ENCODE measurements at places on chromosomes 12 and 14. TPM values are rescaled to one million over a fixed set of nuclear protein-coding genes. Genes with fewer than 3 reads are reported as not detected.

DNA sequence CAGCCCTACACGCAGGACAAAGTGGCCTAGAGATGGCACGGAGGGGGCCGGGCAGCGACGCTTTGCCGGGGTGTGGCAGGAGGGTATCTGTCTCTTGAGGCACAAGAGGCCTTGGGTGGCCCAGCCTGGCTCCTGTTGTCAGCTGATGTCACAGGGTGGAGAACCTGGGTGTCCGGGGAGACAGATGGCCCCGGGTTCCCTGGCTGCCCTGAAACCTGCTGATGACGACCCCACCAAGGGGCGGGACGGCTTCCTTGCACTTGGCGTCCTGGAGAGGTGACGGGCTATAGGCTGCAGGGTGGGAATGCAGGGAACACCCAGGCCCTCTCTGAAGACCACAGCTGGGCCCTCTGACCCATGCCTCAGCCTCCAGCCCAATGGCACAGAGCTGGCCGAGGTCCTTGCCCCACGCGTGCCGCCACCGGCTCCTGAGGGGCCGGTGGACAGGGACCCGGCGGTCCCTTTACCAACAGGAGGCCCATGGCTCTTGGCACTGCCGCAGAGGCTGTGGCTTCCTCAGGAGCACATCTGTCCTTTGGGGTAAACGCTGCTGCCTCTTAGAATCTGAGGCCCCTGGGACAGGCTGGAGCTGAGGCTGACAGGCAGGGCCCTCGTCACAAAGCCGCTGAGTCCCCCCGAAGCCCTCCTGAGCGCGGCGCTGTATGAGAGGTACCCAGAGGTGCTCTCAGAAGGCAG, 16.4 kb downstream of the TRMT61A start:
- DNase-seq: no peak
- peaks cover 46% of the 10 kb centered on the region for H3K4me1 ChIP-seq
- H3K4me3 ChIP-seq: no peak overlapping the region
- H3K36me3 ChIP-seq: no peaks in the 10 kb centered on the region

GRCh38 chr14:87883750-87884149, 109.2 kb downstream of the GALC start:
- no peak overlapping the region for H3K27ac ChIP-seq
- no peak for DNase-seq
- no peaks in the 10 kb centered on the region for H3K36me3 ChIP-seq
- no peak overlapping the region for H3K4me3 ChIP-seq

- H3K27me3 ChIP-seq: no peaks in the 10 kb centered on the region
- H3K4me3 ChIP-seq: no peak overlapping the region
- DNase-seq: no peak
- H3K36me3 ChIP-seq: no peaks in the 10 kb centered on the region
- no peak overlapping the region for H3K27ac ChIP-seq
These were observed 1206.0 kb upstream of the FLRT2 start for GRCh38 chr14:84323978-84324377.

GRCh38 chr12:62882696-62883095, 52.3 kb downstream of the PPM1H start:
- DNase-seq: no peak
- no peak overlapping the region for H3K4me3 ChIP-seq
- no peaks in the 10 kb centered on the region for H3K27me3 ChIP-seq
- H3K36me3 ChIP-seq: no peaks in the 10 kb centered on the region
- no peak overlapping the region for H3K27ac ChIP-seq

- no peak overlapping the region for H3K4me3 ChIP-seq
- H3K27ac ChIP-seq: no peak overlapping the region
- no peaks in the 10 kb centered on the region for H3K36me3 ChIP-seq
These were observed 24.3 kb upstream of the TMEM106C start for GRCh38 chr12:47939009-47939601.

DNA sequence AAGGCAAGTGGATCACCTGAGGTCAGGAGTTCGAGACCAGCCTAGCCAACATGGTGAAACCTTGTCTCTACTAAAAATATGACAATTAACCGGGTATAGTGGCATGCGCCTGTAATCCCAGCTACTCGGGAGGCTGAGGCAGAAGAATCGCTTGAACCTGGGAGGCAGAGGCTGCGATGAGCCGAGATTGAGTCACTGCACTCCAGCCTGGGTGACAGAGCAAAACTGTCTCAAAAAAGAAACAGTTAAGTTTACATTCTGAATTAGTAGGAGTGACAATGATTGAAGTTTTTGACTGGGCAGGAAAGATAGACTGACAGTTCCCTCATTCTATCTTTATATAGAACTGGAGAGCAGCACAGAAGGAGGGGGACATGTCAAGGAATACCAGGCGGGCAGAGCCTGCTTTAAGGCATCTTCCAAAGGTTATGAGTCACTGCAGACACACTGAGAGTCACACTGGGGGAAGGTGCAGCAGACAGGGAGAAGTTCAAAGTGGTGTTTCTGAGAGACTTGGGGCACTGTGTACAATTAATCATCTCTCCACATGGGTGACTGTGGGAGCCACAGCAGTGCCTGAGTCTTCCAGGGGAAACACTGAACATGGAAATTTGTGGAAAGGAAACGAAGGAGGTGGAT, 42.8 kb upstream of the RNASE3 start:
- H3K4me1 ChIP-seq: no peaks in the 10 kb centered on the region
- H3K27ac ChIP-seq: peak overlapping the region; percentile 67
- H3K36me3 ChIP-seq: no peaks in the 10 kb centered on the region
- H3K27me3 ChIP-seq: no peaks in the 10 kb centered on the region

GRCh38 chr12:104588047-104588920, 131.5 kb downstream of the CHST11 start:
- no peaks in the 10 kb centered on the region for H3K36me3 ChIP-seq
- H3K27me3 ChIP-seq: no peaks in the 10 kb centered on the region
- no peak for DNase-seq
- no peak overlapping the region for H3K4me3 ChIP-seq
- no peaks in the 10 kb centered on the region for H3K4me1 ChIP-seq

GRCh38 chr14:35147186-35147585, 24.8 kb downstream of the PRORP start:
- no peak overlapping the region for H3K27ac ChIP-seq
- no peaks in the 10 kb centered on the region for H3K36me3 ChIP-seq
- no peak for DNase-seq
- H3K4me1 ChIP-seq: no peaks in the 10 kb centered on the region

GRCh38 chr14:70722418-70722817, 80.7 kb downstream of the TTC9 start:
- H3K27ac ChIP-seq: no peak overlapping the region
- no peaks in the 10 kb centered on the region for H3K4me1 ChIP-seq
- H3K36me3 ChIP-seq: no peaks in the 10 kb centered on the region
- no peak for DNase-seq
- H3K27me3 ChIP-seq: no peaks in the 10 kb centered on the region

DNA sequence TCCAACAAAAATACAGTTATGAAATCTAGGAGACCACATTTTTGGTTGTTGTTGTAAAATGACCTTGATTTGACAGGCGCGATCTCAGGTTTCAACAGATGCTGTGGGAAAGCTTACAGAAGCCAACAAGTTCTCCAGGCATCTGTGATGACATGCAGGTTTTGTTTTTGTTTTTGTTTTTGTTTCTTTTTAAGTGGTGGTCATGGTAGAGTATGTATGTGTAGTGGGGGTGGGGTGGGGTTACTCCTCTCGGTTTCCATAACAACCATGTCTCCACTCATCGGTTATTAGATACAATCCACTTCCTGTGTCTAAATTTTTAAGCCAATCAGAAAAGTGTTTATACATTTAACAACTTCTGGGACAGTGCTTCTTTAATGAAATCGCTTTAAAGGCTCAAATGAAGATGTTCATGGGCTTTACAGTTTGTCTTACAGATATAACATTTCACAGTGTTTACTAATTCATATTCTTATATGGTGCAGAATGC, 199.9 kb upstream of the FOXN3 start:
- no peak overlapping the region for H3K27ac ChIP-seq
- no peaks in the 10 kb centered on the region for H3K4me1 ChIP-seq
- H3K27me3 ChIP-seq: no peaks in the 10 kb centered on the region
- no peak for DNase-seq

DNA sequence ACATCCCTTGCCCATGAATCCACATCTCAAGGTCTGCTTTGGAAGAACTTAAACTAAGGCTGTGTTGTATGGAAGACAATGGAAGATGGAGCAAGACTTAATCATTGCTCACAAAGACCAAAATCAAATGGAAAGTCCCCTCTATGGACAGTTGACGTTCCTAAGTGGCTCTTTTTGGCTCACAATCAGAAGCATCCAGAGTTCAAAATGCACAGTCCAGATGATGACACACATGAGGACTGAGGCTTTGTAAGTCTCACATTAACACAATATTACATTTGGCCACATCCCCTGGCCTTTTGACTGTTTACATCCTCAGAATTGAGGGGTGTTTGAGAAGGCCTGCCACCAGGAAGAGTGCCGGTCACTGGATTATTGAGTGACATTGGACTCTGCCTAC, 122.3 kb upstream of the CPM start:
- no peaks in the 10 kb centered on the region for H3K36me3 ChIP-seq
- no peak overlapping the region for H3K4me3 ChIP-seq
- H3K4me1 ChIP-seq: no peaks in the 10 kb centered on the region
- no peak for DNase-seq
- H3K27me3 ChIP-seq: no peaks in the 10 kb centered on the region
- no peak overlapping the region for H3K27ac ChIP-seq

GRCh38 chr12:2385529-2385928, 332.7 kb downstream of the CACNA1C start:
- H3K27me3 ChIP-seq: no peaks in the 10 kb centered on the region
- no peaks in the 10 kb centered on the region for H3K36me3 ChIP-seq
- no peaks in the 10 kb centered on the region for H3K4me1 ChIP-seq

DNA sequence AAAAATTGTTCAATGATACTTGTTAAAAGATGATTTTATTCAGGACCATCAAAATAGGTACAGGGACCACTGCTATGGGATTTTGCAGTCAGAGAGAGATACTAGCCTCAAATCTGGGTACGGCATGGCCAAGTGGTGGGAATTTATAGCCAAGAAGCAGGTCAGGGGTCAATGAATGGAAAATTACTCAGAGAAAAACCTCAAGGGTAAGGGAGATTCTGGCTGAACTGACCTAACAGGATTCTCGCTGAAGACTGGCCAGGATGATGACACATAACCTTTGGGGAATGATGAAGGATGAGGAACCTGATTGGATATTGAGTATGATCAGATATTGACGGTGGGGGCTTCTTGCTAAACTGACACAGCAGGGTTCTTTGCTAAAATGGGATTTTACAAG, 32.7 kb downstream of the DEPDC4 start:
- no peak for DNase-seq
- H3K36me3 ChIP-seq: no peaks in the 10 kb centered on the region
- H3K4me3 ChIP-seq: no peak overlapping the region
- H3K4me1 ChIP-seq: no peaks in the 10 kb centered on the region
- no peaks in the 10 kb centered on the region for H3K27me3 ChIP-seq
- peak overlapping the region; percentile 23 for H3K27ac ChIP-seq

DNA sequence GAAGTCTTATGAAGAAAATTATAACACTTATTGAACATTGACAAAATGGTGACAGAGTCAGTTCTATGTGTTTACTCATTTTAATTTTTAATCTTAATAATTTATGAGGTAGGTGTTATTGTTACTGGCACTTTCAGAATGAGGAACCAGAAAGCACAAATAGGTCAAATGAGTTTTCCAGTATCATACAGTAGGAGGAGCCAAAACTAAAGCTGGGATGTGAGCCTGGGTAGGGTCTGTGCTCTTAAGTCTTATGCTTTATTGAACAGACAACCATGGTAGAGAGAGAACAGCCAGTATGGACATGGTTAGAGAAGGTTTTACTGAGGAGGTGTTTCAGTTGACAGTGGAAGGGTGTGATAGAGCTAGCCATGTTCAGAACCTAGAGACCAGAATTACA, 775.7 kb downstream of the TMTC2 start:
- H3K4me3 ChIP-seq: no peak overlapping the region
- H3K36me3 ChIP-seq: no peaks in the 10 kb centered on the region
- no peaks in the 10 kb centered on the region for H3K4me1 ChIP-seq
- no peak for DNase-seq
- H3K27ac ChIP-seq: no peak overlapping the region

DNA sequence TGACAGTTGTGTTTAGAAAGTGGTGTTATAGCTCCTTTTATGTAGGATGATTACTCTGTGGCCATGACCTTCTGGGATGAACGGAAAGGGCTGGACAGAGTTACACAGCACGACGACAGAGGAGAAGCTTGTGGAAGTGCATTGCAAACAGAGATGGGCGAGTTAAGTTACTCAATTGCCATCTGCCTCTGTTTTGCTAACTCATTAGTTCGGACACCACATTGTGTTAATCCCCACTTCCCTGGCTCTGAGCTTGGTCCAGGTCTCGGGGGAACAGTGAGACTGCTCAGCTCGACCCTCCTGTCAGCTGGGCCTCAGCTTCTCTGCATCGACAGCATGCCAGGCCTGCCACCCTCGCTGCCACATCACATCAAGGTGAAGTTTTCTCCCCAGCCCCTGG, 408.0 kb downstream of the ZFP36L1 start:
- H3K4me3 ChIP-seq: no peak overlapping the region
- no peak for DNase-seq
- H3K27ac ChIP-seq: peak overlapping the region; percentile 80
- no peaks in the 10 kb centered on the region for H3K36me3 ChIP-seq
- no peaks in the 10 kb centered on the region for H3K27me3 ChIP-seq

GRCh38 chr14:93175492-93175891, 9.2 kb downstream of the MOAP1 start:
- no peaks in the 10 kb centered on the region for H3K27me3 ChIP-seq
- no peaks in the 10 kb centered on the region for H3K36me3 ChIP-seq
- H3K4me3 ChIP-seq: no peak overlapping the region
- no peaks in the 10 kb centered on the region for H3K4me1 ChIP-seq

GRCh38 chr12:26152507-26153102, 27.8 kb upstream of the BHLHE41 start:
- H3K4me1 ChIP-seq: no peaks in the 10 kb centered on the region
- no peak overlapping the region for H3K4me3 ChIP-seq
- H3K27me3 ChIP-seq: no peaks in the 10 kb centered on the region
- no peak for DNase-seq

- no peaks in the 10 kb centered on the region for H3K27me3 ChIP-seq
- no peaks in the 10 kb centered on the region for H3K36me3 ChIP-seq
- H3K4me3 ChIP-seq: no peak overlapping the region
- H3K4me1 ChIP-seq: no peaks in the 10 kb centered on the region
These were observed 81.6 kb downstream of the ADGRD1 start for GRCh38 chr12:131035245-131035681.

AMN gene
- 0.88 TPM for total RNA-seq

FLRT2 gene
- total RNA-seq: 5.2 TPM

TMPO gene
- 67.8 TPM for total RNA-seq

CMTM5 gene
- total RNA-seq: 0.64 TPM

TMTC1 gene
- total RNA-seq: 87.2 TPM

IFNG-AS1 gene
- not detected for total RNA-seq

PRIMA1 gene
- 0.98 TPM for total RNA-seq

GLIPR1L2 gene
- 6.3 TPM for total RNA-seq

CLEC14A gene
- total RNA-seq: 24.8 TPM
